Common myeloid progenitor, CD34-positive (primary cell): ENCODE measurements at places on chromosomes 16 and 17.

GRCh38 chr17:37657202-37657601 lies 14.0 kb upstream of the DDX52 start:
- DNase-seq = no peak

DNA sequence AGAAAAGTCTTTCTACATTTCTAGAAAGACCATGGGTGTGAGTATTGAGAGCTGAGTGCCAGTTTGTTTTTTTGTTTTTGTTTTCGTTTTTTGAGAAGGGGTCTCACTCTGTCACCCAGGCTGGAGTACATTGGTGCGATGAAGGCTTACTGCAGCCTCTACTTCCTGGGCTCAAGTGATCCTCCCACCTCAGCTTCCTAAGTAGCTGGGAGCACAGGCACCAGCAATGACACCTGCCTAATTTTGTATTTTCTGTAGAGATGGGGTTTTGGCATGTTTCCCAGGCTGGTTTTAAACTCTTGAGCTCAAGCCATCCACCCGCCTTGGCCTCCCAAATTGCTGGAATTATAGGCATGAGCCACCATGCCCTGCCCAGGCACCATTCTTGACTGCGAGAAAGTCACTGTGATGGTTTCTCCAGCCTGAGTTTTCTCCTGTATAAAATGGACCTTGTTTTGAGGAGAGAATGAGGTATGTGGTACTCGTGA lies 673.8 kb downstream of the MAF start:
- no peak for DNase-seq

DNA sequence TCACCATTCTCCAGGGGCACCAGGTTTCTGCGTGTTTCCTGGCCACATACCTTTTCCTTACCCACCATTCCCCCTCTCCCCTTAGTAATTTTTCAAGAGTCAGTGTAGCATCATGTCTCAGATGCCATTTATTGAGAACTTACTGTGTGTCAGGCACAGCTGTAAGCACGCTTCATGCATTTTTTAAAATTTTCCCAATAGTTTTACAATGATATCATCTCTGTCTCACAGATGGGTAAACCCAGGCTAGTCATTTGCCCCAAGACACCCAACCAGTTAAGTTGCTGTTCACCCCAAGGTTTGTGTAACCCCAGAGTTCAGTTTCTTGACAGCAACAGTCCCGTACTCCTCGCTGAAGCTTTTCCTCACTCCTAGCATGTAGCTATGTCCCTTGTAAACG lies 56.4 kb upstream of the IRX3 start:
- no peak for DNase-seq

DNA sequence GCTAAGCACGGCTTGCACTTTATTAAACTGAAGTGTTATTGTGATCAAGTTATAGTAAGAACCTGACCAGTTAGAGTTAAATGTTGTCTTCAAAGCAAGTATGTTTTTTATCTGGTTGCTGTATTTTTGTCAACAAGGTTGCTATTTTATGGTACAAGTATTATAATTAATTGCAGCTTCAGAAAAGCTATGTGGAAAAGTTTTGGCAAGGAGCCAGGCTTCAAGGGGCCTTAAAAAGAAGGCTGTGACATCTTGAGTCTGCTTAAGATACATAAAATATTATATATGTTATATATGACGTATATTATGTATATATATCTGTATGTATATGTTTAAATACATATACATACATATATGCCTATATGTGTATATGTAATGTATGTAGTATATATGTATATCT lies 1461.2 kb upstream of the CDH8 start:
- no peak for DNase-seq

DNA sequence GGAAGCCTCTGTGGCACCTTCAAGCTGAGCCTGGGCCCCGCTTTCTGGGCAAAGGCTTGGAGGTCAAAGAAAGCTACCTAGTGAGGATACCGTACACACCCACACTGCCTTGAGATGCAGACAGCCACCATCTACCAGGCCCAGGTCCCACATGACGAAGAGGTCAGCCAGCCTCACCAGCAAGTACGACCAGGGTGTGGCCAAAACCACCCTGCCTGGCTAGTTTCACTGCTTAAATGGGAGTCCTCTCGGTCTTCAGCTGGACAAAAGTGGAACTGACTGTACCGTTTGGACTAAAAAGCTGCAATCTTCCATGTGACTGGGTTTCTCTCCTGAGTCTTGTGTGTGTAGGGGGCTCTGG lies 21.6 kb downstream of the VASN start:
- no peak for DNase-seq
